ENCODE measurements at places on chromosomes 7 and 10.
A peak's percentile ranks its signal among the peaks of the same experiment; 100 is the strongest.

- no peak for DNase-seq
Observed at GRCh38 chr10:5645375-5645774, 21.0 kb downstream of the ASB13 start.

- DNase-seq, result peak; percentile 48
Observed at GRCh38 chr10:71974489-71975021, 10.4 kb downstream of the CHST3 start.

- no peak for DNase-seq
Observed at GRCh38 chr10:75293446-75293820, 57.7 kb upstream of the COMTD1 start.

DNA sequence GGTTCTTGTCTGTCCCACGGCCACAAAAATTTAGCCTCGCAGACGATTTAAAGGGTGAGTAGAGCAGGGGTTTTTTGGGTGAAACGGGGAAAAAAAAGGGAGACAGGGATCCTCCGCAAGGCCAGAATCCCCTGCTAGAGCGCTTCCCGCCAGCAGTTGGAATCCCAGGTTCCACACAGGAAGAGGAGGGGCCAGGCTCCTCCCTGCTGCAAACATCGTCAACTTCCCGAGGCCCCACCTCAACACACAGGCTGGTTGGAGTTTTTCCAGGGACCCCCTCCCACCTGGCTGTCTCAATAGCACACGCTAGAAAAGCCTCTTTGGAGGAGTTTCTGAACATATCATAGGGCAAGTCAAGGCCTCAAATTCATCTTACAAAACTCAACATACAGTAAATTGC lies 112.7 kb downstream of the MTERF1 start:
- no peak for DNase-seq

- DNase-seq, result no peak
Observed at GRCh38 chr7:80335511-80336231, 176.2 kb downstream of the GNAT3 start.

DNA sequence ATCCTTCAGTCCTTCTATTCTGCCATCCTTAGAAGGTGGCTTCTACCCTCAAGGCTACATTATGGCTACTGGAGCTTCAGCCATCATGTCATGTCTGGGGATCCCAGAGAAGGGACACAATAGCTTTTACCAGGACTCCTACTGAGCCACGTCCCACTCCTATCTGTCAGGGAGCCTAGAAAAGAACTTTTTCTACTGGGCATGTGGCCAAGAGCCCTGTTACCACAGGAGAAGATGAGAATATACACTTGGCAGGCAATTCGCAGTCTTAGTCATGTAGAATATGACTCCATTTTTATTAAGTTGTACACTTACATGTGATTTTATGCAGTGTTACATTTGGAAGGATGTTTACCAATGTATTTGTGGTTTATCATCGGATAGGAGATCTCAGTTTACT lies 64.6 kb upstream of the KCNMA1 start:
- no peak for DNase-seq

Data from anterior cingulate cortex (tissue), 58 donors.